ENCODE measurements at places on chromosomes 7 and 10. TPM values are rescaled to one million over a fixed set of nuclear protein-coding genes. Genes with fewer than 3 reads are reported as not detected.

DNA sequence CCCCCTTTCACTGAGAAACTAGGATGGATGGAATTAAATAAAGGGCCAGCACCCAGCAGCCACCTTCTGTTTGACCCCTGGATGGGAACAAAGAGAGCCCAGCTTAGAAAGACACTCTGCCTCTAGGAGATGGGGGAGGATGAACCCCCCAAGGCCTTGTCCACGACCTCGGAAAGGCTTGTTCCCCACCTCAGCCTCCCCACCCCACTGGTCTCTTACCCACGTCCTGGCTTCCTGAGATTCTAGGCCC lies 9.7 kb downstream of the ITPRIP start:
- no peak for DNase-seq

Gene THSD7A
- polyA plus RNA-seq = not detected

GRCh38 chr7:34156336-34156735 lies 251.0 kb downstream of the BMPER start:
- no peak for DNase-seq

Gene RET
- polyA plus RNA-seq = 0.63 TPM

Gene FOXP2
- 0.85 TPM for polyA plus RNA-seq

Measured in keratinocyte (primary cell).